Right cardiac atrium (tissue), 5 donors: ENCODE measurements at places on chromosomes 5 and 9.

DNA sequence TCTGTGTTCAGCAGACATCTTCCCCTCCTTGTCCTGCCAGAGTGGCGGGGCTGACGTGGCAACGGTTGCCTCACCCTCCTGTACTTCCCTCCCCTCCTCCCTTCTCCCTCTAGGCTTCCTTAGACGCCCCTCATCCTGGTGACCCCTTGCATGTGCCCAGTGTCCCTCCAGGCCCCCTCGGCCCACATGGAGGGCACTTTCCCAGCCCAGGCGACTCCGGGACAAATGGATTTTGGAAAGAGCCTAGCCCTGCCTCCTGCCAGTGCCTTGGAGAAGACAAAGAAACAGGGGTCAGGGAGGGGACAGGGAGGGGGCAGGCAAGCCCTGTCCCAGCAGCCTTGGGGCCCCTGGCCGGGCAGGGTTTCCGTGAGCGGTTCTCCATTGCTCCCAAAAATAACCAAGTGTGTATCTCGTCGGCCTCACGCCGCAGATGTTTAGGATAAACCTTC lies 38.3 kb upstream of the NEURL1B start:
- DNase-seq, result peak; percentile 66

GRCh38 chr9:97474372-97474925 lies 27.0 kb upstream of the TMOD1 start:
- no peak for DNase-seq

DNA sequence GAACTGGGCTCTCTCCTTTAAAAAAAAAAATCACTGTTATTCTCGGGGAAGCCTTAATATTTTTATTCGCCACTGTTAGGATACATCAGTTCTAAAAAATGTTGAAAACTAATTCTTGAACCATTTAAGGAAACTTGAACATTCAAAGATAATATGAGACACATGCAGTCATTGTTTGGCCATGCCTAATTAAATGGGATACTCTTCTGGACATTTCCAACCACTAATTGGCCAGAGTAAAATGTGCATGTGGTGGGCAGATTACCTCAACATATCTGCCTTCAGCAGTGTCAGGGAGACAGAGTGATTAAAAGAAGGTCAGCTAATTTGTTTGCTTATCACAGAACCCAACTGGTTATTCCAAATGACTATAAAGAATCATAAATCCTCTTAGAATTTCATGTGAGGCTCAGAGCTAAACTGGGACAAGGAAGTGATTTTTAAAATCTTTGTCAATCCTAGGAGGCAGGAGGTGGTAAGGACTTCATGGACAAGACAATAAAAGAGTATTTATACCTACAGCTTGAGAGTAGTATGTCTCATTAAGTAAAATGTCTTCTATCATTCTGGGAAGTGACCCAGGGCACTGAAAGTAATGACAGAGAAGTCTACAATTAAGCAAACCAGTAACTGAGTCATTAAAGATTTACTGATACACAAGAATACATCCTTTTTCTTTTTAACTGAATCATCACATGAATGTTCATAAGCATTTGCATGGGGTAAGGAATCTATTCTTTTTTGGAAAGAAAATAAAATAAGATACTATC lies 242.9 kb upstream of the TRPM3 start:
- no peak for DNase-seq

- no peak for DNase-seq
Measured at GRCh38 chr9:78572266-78572665, 275.3 kb downstream of the PSAT1 start.

- peak; percentile 66 for DNase-seq
Measured at GRCh38 chr5:172133359-172134029, 54.5 kb downstream of the STK10 start.

- no peak for DNase-seq
Measured at GRCh38 chr9:69937360-69937759, 106.3 kb upstream of the MAMDC2 start.

DNA sequence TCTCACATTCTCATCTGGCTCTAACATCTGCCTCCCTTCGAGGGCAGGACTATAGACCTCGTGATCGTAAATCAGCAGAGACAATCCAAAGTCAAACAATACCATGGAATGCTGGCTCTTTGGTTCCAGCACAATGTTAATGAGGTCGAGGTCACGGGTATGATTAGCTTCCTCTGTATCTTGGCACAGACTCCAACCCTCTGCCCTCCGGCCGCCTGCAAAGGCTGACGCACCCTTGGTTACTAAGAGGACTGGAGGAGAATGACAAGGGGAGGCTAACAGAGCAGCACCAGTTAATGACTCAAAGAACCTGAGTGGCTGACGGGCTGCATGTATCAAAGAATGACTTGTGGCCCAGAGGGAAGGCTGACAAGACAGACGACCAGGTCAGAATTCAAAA lies 10.1 kb downstream of the LHFPL2 start:
- peak; percentile 81 for DNase-seq

- DNase-seq, result no peak
Measured at GRCh38 chr5:160274483-160274931, 37.9 kb downstream of the CCNJL start.

GRCh38 chr9:81370650-81371049 lies 318.7 kb downstream of the TLE1 start:
- no peak for DNase-seq

DNA sequence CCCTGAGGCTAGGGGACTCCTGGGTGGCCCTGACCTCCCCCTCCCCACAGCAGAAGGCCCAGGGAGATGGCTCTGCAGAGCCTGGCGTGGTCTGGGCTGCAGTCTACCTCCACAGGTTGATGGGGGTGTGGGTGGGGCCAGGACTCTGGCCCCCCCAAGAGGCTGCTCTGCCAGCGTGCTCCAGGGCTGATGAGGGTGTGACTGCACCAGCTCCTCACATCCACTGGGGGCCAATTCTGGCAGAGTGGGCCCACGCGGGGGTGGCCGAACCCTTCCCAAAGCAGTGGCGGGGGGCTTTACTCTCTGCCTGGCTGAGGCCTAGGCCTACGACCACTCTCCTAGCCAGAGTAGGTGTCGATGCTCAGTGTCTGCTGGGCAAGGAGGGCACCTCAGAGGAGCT lies 28.0 kb upstream of the UBAC1 start:
- no peak for DNase-seq

DNA sequence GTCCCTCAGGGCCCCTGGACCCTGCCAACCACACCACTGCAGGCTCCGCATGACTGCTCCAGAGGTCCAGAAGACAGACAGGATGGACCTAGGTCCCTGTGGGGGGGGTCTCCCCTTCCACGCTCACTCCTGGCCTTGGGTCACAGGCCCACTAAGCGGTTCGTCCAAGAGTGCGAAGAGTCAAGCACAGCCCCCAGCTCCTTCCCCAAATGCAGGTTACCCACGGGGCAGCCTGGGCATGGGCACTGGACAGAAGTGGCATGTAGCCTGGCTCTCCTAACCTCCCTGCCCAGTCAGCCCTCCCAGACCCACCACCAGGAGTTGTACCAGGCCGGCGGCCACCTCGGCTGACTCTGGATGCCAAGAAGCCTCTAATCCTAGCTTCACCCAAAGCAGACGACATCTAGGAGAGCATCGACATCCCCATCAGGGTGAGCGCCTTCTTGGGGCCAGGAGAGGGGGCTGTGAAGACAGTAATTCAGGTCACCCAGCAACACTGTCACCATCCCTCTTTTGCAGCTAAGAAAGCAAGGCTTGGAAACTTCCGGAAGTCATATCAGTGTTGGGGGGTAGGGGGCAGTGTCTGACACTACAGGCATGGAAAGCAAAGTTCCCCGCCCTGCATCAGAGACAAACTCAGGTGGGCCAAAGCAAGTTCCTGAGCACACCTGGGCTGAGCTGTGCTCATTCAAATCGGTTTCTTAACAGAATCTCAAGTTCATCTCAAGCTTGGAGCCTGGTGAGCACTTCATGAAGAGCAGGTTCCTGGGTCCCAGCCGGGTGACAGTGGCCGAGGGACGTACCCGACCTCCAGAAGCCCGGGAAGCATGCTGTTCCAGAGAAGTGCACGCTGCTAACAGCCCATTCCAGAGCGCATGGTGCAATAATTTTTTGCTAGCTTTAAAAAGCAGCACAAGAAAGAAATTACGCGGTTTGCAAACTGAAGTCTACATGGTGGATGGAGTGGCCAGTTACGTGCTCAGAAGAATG lies 68.7 kb downstream of the SEMA4D start:
- DNase-seq, result no peak

- DNase-seq, result peak; percentile 69
Measured at GRCh38 chr5:32027717-32028458, 146.2 kb downstream of the GOLPH3 start.

DNA sequence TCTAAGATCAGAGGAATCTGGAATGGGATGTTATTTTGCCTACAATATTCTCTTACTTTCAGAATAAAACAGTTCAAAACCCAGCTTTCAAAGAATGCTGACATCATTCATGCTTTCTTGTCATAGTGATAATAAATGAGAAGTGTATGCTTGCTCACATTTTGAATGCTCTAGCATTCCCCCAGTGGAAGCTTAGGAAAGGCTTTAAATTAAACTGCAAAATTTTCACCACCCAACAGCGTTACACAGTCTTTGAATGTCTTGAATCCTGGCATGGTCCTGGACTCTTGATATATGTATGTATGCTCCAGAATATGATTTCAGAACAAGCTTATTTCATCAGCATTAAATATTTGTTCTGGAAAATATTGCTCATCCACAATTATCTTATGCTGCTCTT lies 964.3 kb upstream of the NUDT12 start:
- no peak for DNase-seq

- DNase-seq, result no peak
Measured at GRCh38 chr5:138712791-138713190, 40.4 kb upstream of the CTNNA1 start.

- no peak for DNase-seq
Measured at GRCh38 chr5:170611449-170612090, 107.8 kb downstream of the KCNIP1 start.

GRCh38 chr5:141003791-141004611 lies 37.7 kb downstream of the PCDHAC2 start:
- DNase-seq, result no peak

DNA sequence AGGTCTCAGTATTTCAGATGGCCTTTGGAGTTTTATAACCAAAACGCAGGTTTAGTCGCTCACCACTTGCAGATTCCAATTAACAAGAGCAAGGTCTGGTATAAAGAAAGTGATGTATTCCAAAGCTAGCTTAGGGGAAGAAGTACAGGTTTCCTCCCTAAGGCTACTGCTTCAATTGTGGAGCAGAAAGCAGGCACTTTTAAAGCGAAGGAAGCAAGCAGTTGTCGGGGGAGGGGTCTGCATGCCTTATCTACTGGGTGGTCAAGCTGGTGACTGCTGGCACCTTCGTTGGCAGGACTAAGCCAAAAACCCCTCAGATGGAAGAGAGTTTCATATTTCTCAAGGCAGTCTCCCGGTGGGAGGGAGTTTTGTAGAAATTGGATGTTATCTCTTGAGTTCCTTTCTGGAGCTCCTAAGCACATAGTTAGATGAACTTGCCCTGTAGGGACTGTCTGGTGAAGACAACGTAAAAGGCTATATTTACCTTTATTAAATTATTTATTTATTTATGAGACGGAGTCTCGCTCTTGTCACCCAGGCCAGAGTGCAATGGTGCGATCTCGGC lies 1.6 kb upstream of the TMEM245 start:
- no peak for DNase-seq

DNA sequence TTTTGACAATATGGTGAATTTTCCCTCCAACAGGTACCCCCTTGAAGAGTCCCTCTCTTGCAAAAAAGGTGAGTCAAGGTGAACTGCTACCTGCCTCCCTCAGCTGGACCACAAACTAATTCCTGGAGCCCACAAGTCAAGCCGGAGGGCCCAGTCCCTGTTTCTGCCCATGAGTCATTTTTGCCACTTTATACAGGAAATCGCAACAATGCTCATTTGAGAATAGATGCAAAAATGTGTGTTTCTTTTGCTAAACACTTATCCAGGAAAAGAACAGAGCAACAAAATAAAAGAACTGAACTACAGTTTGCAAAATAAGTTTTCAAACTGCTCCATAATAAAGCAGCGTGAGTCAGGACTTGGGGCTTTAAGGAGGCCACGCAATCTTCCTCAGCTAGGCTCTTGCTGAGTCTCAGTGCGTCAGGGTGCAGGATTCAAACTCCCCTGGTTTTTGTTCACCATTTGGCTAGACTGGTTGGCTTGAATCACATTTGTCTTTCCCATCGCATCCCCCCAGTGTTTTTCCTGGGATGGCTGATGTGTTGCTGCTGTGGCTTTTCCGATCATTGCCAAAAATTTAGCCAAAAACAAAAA lies 102.7 kb downstream of the GOLPH3 start:
- no peak for DNase-seq

- no peak for DNase-seq
Measured at GRCh38 chr5:71960195-71960594, 147.1 kb upstream of the MAP1B start.

DNA sequence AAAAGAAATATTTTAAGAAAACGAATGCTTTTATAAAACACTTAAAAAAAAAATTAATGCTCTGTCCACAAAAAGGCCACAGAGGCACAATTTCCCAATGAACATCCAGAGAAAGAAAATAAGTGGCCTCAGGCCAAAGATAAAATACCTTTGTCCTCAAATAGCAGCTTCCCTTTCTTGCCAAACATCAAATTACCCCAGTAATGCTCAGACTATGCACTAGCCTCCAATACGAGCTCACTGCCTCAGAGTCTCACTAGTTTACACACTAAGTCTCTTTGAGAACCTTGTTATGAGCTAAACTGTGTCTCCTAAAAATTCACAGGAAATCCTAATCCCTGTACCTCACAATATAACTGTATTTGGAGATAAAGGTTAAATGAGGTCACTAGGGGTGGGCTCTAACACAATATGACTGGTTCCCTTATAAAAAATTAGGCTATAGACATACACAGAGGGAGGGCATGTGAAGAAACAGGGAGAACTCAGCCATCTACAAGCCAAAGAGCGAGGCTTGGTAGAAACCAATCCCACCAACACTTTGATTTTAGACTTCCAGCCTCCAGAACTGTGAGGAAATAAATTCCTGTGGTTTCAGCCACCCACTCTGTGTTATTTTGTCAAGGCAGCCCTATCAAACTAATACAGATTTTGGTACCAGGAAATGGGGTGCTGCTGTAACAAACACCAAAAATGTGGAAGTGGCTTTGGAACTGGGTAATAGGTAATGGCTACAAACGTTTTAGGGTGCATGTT lies 4.4 kb downstream of the MPDZ start:
- no peak for DNase-seq
